ENCODE measurements at places on chromosomes 3 and 15. TPM values are rescaled to one million over a fixed set of nuclear protein-coding genes. Genes with fewer than 3 reads are reported as not detected.

Gene MST1R
- 66.4 TPM for total RNA-seq

- DNase-seq, result no peak
Observed at GRCh38 chr15:69289342-69290146, 9.2 kb upstream of the PAQR5 start.

Gene OR5K2
- not detected for total RNA-seq

- peak; percentile 91 for DNase-seq
Observed at GRCh38 chr3:62604298-62604697, 230.9 kb upstream of the FEZF2 start.

GRCh38 chr15:98382139-98382538 is 266.2 kb upstream of the IGF1R start:
- no peak for DNase-seq

- DNase-seq, result no peak
Observed at GRCh38 chr3:148791920-148792319, 35.7 kb upstream of the CPB1 start.

DNA sequence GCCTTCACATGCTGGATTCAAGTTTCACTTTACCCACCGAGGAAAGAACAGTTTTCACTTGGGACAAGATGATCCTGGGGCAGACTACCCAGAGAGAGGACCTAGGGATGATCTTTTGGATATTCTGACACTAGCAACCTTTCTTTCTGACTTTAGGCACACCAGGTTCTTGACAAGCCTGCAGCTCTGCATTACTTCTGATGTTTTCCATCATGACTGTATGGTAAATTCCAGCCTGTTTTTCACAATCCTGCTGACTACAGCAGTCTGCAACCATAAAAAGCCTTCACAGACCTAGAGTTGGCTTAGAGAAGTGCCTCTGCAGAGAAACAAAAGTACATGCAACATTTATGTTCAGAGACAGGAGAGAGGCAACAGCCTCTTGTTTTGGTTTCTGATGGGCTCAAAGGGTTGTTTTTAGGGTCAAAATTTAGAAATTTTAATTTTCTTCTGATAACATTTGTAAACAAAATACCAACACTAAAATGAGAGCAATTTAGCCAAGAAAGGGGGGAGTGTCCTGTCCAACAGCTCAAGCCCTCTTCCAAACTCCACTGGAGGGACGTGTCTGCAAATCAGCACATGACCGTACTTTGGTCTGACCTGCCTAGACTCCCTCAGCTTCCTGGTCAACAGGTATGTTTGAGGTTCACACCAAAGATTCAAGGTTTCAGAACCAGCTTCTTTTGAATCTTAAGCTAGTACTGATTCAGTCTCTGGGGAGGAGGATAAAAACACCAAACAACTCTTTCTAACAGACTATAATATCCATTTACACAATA is 799 bp downstream of the ABI3BP start:
- DNase-seq, result peak; percentile 20

DNA sequence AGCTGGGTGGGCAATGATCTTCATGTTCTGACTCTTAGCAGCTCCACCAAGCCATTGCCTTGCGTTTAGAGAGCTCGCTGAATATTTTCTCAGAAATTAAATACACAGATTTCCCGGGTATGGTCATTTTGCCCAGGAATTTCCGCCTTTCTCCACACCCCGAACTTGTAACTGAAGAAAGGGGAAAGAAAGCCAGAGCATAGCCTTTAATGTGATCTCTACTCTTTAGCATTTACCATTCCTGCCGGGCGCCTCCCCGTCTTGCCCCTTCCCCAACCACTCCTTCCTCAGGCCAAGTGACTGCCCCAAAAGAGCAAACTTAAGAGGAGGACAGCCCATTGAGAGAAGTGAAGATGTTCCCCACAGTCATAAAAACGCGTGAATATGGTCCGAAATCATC is 53.1 kb downstream of the LMCD1 start:
- DNase-seq, result no peak

Gene PIK3CB
- total RNA-seq, result 21.1 TPM

- DNase-seq, result no peak
Observed at GRCh38 chr3:158369279-158369678, 201.7 kb upstream of the MLF1 start.

GRCh38 chr3:196985298-196985697 is 16.7 kb upstream of the PIGZ start:
- DNase-seq, result no peak

DNA sequence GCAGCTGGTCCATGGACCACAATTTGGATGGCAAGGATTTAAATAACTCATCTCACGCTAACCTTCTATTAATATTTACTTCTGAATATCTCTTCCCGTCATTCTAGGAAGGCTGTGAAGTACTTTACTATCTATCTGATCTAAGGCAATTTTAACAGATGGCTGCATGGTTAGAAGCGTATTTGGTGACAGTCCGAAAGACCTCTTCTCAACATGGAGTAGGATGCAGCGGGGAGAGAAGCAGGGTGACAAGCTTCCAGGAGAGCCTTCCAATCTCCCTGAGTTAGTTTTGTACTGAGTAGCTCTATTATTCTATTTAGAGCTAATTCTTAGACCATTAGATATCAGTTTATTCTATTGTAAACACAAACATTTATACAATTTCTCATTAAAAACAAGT is 309.4 kb downstream of the PLCL2 start:
- no peak for DNase-seq

DNA sequence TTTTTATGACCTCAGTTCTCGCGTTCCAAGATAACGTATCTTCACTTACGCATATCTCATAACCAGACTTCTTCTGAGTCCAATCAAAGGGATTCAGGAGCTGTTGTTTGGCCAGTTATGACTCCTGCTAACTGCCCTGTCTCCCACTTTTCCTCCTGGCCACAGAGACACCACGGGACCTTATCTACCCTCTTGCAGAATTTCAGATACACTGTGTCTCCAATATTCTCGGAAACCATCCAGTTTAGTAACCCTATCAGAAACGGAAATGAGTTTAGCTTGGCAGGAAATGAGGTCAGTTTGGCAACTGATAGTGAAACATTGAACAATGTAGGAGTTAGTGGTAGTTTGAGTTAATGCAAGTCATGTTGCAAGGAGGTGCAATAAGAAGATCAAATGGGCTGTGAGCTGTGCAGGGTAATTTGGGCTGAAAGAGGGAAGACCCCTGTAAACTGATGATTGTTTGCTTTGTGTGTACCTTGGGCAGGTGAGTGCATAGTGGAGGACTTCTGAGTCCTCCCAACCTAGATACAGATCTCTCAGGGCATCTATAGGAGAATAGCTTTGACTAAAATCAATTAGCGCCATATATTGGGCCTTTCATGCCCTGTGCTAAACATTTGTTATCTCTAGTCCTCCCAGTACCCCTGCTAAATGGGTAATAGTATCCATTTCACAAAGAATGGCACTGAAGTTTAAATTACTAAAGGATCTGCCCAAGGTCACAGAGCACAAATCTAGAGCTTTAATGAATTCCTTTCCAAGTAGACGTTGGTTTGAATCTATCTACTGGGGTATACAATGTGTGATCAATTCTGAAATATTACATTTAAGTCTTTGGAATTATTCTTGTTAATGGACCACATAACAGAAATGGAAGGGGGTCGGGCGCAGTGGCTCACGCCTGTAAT is 41.3 kb upstream of the PIK3CB start:
- DNase-seq, result no peak

Gene TMEM42
- 27.8 TPM for total RNA-seq

DNA sequence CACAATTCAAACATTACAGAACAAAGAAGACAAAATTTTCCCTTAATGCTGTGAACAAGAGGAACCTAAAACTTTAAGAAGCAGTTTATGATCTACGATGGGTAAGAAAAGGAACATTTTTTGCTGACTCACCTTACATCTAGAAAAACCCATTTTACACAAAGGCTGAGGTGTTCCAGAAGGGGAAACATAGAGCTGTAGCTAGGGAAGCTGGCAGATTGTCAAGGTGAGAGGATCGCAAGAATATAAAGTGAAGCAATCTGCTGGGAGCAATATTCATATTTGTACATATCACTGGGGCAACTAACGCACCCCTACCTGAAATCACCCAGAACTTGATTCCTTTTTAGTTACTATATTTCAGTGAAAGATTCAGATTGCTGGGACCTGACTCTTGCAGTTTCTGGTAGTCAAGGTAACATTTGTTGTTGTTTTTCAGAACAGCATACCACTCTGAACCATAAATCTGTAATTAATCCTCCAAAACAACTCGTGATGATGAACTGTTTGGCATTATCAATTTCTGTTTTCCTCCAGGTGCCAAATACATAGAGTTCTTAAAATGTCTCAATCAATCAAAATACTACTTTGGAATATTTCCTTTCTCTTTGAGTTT is 184.1 kb upstream of the LRRC3B start:
- DNase-seq, result peak; percentile 88

- DNase-seq, result no peak
Observed at GRCh38 chr3:46576-46975, 150.0 kb upstream of the CHL1 start.

Gene PARP15
- total RNA-seq, result not detected

DNA sequence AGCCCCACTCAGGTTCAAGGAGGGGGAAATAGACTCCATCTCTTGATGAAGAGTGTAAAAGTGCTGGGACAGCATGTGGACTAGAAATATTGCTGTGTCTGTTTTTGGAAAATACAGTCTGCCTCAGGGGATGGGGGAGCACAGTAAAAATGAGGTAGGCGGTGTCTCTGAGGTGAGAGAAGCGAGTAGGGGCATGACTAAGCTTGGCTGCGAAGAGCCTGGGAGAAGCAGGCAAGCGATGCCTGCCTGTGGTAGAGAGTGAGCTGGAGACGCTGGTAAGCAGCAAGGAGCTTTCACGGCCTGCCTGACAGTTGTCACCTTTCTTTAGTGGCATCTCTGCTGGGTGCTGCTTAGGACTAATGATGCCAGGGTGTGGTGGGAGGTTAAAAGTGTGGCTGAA is 49.0 kb upstream of the DCLK3 start:
- DNase-seq, result peak; percentile 70

- no peak for DNase-seq
Observed at GRCh38 chr3:119305286-119305685, 11.1 kb downstream of the ARHGAP31 start.

- DNase-seq, result peak; percentile 49
Observed at GRCh38 chr3:49276475-49277382, at the start of gene C3orf62. C3orf62 (minus strand) TSS chr3:49277232; CDS start chr3:49276872, 360 bp downstream.

DNA sequence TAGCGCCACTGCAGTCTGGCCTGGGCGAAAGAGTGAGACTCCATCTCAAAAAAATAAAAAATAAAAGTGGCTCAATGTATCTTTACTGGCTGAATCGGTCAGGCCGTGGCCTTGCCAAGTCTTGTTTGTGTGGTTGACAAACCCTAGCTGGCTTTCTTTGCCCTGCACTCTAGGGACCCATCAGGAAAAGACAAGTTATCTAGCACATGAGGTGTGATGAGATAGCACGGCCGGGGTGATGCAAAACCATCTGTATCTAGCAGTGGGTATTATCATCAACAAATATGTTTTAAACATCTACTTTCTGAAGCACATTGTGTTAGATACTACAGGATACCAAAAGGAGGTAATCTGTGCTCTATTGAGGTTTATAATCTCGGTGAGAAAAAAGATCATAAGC is 3.9 kb upstream of the DPP8 start:
- no peak for DNase-seq

DNA sequence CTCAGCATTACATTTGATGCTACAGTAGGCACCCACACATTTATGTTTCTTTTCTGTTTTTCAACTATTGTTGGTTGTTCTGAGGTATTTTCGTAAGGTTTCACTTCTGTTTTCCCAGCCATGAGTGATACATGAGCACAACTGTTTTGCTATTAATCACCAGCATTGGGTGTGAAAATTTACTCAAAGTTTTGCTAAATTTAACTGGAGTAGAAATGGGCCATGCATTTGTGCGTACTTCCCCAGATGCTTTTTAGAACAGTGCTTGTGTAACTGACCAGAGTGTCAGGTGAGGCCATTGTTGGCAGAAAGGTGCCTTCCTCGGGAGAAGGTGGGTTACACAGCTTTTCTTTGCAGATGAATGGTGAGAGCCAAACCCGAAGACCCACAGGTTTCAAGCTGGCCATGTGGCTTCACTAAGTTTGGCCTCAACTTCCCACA is 70.4 kb downstream of the ST6GAL1 start:
- DNase-seq, result no peak

Gene EAF2
- 2.5 TPM for total RNA-seq

All from MCF 10A (cell line).